ENCODE measurements at places on chromosomes 6 and 20.

- no peak for DNase-seq
Measured at GRCh38 chr6:13554929-13555333, 19.5 kb upstream of the SIRT5 start.

GRCh38 chr6:4446982-4447381 lies 311.6 kb upstream of the ECI2 start:
- DNase-seq, result no peak

DNA sequence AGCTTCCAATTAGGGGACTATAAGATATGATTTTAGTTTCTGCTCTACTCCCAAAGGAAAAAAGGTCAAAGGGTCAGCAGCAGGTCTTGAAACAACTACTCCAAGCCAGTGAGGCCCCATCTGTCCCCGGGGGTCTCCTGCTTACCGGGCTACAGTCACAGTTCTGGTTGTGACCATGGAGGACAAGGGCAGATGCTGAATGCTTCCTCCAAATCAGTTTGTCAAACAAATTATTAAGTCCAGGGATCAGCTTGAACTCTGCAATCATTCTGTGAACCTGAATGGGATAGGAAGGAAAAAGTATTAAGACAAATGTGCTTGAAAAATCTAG lies 60.2 kb downstream of the MYH7B start:
- no peak for DNase-seq

- DNase-seq, result no peak
Measured at GRCh38 chr6:122799916-122800686, 11.0 kb downstream of the SMPDL3A start.

DNA sequence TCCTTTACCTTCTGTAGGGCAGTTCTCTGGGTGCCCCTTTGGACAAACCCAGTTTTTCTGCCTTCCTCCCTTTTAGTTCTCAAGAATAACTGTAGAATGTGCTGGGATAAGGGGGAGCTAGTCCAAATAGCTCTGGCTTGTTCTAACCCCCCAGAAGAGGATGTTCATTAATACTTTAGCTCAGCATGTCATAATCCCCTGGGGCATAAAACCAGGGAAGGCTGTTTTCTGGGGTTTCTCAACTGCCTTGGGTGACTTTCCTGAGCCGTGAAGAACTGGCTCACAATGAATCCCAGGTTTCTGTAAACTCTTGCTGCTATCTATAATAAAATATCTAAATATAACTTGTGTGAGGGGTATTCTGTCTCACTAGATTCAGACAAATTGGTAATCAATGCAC lies 44.5 kb upstream of the RNF217 start:
- no peak for DNase-seq

GRCh38 chr6:251920-252319 lies 40.4 kb upstream of the DUSP22 start:
- no peak for DNase-seq

GRCh38 chr6:153373869-153374268 lies 242.8 kb upstream of the RGS17 start:
- no peak for DNase-seq

GRCh38 chr20:58682656-58683531 lies 9.7 kb upstream of the NPEPL1 start:
- no peak for DNase-seq

DNA sequence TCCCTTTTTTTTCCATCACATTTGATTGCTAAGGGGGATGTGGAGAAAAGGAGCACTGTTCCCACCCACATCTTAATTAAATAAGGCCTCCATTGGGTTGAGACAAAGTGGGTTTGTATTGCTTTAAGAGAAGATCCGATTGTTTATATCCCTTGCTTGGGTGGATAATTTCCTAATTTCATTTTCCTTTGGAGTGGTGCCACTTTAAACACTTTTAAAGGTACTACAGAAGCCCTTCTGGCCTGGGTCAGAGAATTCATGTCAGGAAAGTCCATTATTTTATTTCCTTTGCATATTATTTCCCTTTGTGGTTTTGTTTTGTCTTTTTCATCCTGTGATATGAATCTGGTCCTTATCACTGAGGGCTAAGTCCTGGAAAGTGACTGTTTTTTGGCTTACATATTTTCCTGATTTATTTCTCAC lies 56.9 kb downstream of the PHACTR2 start:
- DNase-seq, result no peak

DNA sequence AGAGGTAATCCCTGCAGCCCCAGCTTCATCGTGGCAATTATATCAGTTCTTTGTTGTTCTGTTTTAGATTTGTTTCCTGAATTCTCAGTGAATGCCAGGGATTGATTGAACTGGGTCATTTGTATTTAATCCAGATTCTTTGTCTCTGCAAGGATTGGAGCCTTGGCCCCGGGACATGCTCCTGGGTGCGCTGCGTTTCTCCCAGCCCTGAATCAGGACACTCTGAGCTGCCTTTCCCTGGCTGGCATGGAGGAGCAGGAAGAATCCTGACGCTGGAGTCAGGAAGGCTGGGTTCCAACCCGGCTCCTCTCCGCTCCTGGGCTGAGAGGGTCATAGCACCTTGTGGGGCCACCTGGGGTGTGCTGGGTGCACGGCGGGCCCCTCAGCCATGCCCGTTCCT lies 545.6 kb downstream of the QKI start:
- no peak for DNase-seq

- DNase-seq, result no peak
Measured at GRCh38 chr20:20304942-20305341, 63.0 kb upstream of the INSM1 start.

DNA sequence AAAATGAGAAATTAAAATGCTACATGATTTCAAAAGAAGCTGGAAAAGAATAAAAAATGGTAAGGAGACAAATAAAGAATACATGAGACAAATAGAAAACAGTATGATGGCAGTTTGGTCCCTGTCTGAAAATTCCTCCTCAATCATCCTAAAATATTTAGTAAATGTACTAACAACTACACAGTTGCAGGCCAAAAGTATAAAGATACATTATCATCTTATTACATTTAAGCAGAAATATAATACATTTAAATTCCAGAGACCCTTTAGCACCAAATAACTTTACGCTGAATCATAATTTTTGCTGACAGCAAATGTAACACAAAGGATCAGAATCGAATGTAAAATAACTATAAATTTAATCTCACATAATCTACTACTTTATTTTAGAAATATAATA lies 4.4 kb downstream of the HMGCLL1 start:
- no peak for DNase-seq

- no peak for DNase-seq
Measured at GRCh38 chr6:80440496-80441115, 334.1 kb downstream of the BCKDHB start.

DNA sequence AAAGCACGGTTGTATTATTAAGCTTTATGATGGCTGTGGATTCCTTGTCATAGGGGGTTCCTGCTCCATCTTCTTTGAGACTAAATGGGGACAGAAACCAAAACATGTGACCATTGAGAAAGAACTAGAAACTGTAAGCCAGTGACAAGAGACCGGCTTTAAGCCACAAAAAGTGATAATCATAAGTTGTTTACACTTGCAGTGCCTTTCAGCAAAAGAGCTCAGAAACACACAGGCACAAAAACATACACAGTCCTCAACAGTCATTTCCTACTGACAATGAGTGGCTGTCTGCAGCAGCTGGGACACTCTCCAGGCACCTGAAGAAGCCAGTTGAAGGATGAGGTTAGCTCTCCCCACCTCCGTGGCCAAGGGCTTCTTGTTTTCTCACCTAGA lies 20.0 kb upstream of the UBE2J1 start:
- no peak for DNase-seq

DNA sequence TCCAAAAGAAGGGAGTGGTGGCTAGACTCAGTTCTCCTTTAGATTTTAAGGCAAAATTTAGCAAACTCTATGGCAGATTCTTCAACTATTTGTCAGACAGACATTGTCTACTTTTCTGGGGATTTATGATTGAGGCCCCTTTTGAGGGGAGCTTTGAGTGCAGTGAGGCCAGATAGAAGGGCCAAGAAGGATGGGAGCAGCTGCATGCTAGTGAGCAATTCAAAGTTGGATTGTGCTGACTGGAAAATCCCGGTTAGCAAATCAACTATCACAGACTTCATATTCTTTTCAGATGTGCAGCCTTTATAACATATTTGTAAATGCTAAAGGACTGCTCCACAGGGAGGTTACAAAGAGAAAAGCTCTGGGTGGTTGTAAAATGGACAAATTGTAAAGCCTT lies 35.0 kb upstream of the ESR1 start:
- no peak for DNase-seq

DNA sequence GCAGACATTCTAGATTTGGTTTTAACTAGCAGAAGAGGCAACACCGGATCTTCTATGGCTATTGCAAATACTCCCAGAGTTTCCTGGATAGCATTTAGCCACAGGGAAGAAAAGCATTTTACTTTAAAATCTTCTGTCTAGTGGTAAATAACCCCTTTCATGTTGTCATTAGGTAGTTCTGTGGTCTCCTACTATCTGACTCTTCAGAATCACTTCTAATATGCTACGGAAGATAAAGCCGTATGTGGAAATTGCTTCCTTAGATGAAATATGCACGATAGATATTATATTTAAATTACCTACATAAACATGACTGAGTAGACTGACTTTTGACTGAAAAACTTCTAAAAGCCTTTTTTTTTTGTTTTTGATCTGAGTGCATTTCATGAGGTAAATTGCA lies 759 bp downstream of the CRISP3 start:
- DNase-seq, result no peak

DNA sequence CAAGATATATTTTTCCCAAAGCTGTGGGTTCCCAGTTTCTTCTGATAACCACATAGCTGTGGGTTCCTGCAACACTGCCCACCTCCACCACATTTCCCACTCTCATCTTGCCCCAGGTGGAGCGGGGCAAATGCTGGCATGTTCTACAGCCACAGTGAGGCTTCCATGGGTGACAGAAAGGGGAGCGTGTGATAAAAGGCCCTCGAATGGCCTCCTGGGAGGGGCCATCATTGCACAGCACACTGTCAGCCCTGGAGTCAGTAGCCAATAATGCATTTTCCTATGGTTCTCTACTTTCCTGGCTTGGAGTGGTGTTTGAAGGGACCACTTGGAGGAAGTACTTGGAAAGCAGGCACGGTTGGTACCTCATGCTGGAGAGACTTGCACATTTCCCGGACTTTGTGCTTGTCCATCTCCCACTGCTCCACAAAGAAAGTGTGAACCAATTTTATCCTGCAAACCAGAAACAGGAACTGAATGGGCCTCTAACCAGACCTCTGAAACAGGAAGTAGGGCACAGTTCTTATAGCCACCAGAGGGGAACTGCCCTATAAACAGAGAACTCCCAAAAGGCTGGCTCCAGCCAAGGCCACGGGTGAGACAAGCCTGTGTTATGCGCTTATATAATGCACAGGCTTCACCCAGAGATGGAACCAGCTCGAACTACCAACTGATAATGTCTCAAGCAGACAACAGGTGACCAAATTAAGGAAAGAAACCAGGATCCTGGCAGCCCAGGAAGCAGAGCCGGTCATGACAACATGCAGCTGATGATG lies 8.6 kb downstream of the MAP3K5 start:
- DNase-seq, result no peak

GRCh38 chr6:148805777-148806176 lies 58.9 kb downstream of the UST start:
- DNase-seq, result no peak

DNA sequence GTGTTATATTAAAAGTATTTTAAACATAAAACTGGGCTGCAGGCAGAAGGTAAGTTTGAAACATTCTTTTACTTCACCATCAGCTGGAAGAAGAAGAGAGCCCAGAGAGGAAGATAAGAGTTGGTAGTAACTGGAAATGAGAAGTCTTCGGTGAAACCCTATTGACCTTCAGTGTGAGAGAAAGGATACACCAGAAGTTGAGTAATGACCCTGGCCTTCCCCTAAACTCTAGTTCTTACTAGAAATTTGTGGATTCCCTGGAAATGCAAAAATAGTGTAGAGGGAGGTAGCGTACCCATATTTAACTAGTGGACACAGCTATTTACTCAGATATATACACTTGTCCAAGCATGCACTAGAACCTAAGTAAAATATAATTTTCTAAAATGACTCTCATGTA lies 8.0 kb upstream of the EPM2A start:
- no peak for DNase-seq

- no peak for DNase-seq
Measured at GRCh38 chr6:90003941-90004340, 109.7 kb downstream of the GJA10 start.

DNA sequence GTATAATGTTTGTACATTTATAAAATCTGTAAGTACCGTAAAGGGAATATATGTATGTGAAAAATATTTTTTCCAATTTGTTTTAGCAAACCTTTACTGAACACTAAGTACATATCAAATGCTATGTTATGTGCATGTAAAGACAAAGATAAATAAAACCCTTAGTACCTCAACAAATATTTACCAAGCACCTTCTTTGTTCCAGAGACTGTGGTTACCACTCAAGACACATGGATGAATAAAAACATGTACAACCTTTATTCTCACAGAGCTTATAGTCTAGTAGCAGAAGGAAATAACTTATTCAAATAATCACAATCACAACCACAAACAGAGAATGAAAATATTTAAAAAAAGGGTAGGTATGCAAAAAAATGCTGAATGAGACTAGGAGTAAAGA lies 17.5 kb downstream of the TMX4 start:
- DNase-seq, result no peak

DNA sequence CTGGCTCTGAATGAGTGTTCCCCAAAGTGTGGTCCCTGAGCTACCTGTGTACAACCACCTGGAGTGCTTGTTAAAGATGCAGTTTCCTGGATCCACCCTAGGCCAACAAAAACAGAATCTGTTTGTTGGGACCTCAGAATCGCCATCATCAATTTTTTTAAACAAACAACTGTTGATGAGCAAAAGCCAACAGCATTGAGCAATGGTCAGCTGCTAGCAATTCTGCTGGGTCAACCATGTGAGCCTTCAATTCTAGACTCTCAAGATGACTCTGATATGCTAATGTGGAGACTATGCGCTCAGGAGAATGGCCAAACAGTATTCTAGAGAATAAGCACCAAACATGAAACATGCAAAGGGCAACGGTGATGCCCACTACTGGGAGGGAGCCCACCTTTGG lies 64.4 kb upstream of the IYD start:
- DNase-seq, result no peak

DNA sequence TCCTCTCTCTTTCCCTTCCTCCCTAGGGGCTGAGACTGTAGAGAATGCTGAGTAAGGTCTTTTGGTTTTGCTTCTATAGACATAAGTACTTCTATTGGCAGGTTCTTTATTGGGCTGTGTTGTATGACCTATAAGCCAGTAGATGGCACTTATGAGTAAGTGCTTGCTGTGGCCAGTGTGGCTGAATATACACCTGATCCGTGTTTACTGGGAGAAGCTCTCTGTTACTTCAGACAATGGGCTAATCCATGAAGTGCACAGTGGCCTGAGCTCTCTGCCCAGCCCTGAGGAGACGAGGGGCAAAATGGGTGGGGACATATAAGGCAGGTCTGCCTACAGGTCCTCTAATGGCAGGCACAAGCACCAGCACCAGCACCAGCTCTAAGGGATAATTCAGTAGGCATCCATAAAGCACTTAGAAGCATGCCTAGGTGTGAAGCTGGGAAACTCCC lies 610.3 kb downstream of the RNF144B start:
- no peak for DNase-seq

DNA sequence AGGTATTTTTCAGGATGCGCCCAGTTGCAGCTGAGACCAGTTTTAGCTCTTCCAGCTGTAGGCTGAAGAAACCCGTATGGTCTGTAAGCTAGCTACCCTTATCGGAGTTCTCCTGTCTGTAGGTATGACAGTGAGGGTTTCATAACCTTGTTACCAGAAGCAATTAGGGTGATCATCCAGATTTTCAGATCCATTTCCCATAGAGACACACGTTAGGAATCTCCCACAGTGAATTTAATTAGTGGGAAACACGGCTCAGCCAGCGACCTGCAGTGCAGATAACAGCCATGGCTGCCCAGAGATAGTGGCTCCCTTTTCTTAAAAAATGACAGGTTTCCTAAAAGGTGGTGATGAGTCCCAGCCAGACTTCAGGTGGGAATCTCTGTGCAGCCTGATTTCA lies 111.1 kb downstream of the BTBD3 start:
- no peak for DNase-seq
